ENCODE measurements at places on chromosomes 6 and 20. TPM values are rescaled to one million over a fixed set of nuclear protein-coding genes. Genes with fewer than 3 reads are reported as not detected.

SPATA25 gene
- total RNA-seq: not detected

DOK5 gene
- total RNA-seq: 5.7 TPM

NKX2-4 gene
- not detected for total RNA-seq

STMND1 gene
- not detected for total RNA-seq

CDC40 gene
- 16.2 TPM for total RNA-seq

ISM1 gene
- total RNA-seq: not detected

THEMIS gene
- total RNA-seq: not detected

TUBB2B gene
- total RNA-seq: 3.6 TPM

SLC22A7 gene
- not detected for total RNA-seq

RFX6 gene
- total RNA-seq: not detected

GSTA2 gene
- total RNA-seq: not detected

PLCB1 gene
- 53.4 TPM for total RNA-seq

SLC32A1 gene
- total RNA-seq: not detected

DLK2 gene
- not detected for total RNA-seq

OOEP gene
- not detected for total RNA-seq

NMBR gene
- not detected for total RNA-seq

CGA gene
- total RNA-seq: not detected

RTF2 gene
- total RNA-seq: 84.7 TPM

RAET1L gene
- not detected for total RNA-seq

PKHD1 gene
- not detected for total RNA-seq

TNFRSF6B gene
- 0.69 TPM for total RNA-seq

PLN gene
- not detected for total RNA-seq

SLC35F1 gene
- not detected for total RNA-seq

PSMB9 gene
- 6.3 TPM for total RNA-seq

ZGPAT gene
- total RNA-seq: 29.3 TPM

All from endothelial cell of umbilical vein (primary cell).